ENCODE measurements at places on chromosomes 13 and 19. TPM values are rescaled to one million over a fixed set of nuclear protein-coding genes. Genes with fewer than 3 reads are reported as not detected.

Gene NLRP13
- not detected for total RNA-seq

Gene CEACAM7
- not detected for total RNA-seq

Gene GRIN3B
- total RNA-seq = 0.20 TPM

Gene KLHL1
- not detected for total RNA-seq

Gene ZNF99
- not detected for total RNA-seq

Gene SULT2A1
- total RNA-seq = not detected

Gene RYR1
- 0.03 TPM for total RNA-seq

Gene ZNF563
- total RNA-seq = 5.0 TPM

Gene ADAMTS10
- 29.1 TPM for total RNA-seq

Gene LRG1
- not detected for total RNA-seq

Gene CLC
- not detected for total RNA-seq

Gene RGS9BP
- total RNA-seq = 0.56 TPM

Gene GAPDHS
- total RNA-seq = not detected

Gene FFAR2
- not detected for total RNA-seq

Gene ZNF285
- total RNA-seq = 3.8 TPM

Data from smooth muscle cell of the pulmonary artery (primary cell).